ENCODE measurements at places on chromosomes 2 and 18.

DNA sequence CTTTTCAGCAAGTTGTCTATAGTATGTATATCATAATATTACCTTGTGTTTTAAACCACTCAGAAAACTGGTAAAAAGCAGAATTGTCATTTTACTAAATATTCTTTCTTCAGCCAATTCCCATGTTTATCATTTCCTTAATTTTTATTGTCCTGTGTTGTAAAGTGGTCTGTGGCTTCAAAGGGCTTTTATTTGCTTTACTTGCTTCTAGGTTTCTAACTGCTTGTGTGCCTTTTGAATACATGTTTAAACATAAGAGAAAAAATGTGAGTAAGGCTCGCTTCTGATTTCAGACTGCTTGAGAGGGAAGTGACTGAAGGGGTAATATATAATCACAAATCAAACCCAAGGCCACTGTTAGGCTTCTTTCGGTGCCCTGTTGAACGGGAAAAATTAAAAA is 407.5 kb upstream of the NRP2 start:
- DNase-seq = no peak

GRCh38 chr2:226256709-226257376 is 542.8 kb downstream of the IRS1 start:
- no peak for DNase-seq

GRCh38 chr2:152606081-152606480 is 111.2 kb downstream of the PRPF40A start:
- DNase-seq = no peak

- no peak for DNase-seq
Observed at GRCh38 chr18:76443519-76444445, 51.3 kb downstream of the ZNF516 start.

GRCh38 chr2:149899390-149899789 is 311.8 kb upstream of the MMADHC start:
- no peak for DNase-seq

DNA sequence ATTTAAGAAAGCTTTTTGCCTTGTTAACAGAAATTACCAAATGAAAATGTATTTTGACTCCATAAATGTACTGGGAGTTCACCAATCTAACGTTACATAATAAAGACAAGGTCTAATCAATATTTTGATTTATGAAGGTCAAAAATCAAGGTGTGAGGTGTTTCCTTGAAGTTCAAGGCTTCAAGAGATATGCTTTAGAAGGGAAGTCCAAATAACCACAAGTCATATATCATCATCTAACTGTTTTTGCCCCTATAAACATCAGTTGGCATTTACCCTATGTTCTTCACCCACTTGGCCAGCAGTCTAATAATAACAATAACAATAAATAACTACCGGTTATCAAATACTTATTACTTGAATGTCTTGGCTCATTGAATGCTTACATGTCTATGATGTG is 196.1 kb upstream of the ID2 start:
- DNase-seq = no peak

DNA sequence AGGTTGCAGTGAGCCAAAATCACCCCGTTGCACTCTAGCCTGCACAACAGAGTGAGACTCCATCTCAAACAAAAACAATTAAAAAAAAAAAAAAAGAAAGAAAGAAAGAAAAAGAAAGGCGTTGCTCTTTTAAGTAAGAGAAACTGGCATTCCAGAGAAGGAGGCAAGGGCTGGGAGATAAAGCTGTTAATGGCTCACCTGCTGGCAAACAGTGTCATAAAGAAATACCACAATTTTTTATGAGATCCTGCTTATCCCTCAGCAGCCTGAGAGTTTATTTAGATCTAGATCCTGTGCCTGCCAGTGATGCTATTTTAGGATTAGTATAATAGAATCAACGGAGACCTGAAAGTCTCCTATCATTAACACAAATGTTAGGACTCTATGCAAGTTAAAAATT is 16.3 kb downstream of the SLC19A3 start:
- no peak for DNase-seq

DNA sequence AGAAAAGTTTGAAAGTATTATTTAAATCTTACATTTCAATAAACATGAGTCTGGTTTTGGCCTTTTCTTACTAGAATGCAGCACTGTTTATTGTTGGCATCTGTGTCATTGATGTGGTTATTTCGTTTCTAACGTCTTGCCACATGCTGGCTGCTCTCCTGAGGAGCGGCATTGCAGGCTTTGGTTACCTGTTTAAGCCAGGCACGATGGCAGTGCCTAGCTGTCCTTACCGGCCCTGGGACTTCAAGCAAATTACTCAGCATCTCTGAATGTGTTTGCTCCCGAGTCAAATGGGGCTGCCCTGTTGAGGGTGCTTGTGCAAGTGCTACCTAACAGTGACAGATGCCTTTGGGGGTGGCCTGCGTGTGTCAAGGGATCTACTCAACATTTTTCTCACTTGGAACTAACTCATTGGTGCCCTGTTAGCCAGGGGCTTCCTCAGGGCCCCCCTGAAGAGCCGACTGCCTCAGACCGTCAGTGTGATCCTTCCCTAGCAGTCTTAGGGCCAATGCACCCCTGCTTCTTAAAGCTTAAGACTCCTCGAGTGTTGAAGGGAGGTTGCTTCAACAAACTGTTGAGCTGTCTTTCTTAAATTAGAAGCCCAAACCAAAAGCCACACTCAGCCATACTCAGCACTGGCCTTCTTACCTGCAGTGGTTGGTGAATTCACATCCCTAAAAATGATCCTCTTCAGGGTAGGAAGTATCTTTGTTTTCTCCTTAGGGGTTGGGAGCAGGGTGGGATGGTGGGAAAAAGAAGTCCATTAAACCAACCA is 151.5 kb downstream of the NCK2 start:
- no peak for DNase-seq

DNA sequence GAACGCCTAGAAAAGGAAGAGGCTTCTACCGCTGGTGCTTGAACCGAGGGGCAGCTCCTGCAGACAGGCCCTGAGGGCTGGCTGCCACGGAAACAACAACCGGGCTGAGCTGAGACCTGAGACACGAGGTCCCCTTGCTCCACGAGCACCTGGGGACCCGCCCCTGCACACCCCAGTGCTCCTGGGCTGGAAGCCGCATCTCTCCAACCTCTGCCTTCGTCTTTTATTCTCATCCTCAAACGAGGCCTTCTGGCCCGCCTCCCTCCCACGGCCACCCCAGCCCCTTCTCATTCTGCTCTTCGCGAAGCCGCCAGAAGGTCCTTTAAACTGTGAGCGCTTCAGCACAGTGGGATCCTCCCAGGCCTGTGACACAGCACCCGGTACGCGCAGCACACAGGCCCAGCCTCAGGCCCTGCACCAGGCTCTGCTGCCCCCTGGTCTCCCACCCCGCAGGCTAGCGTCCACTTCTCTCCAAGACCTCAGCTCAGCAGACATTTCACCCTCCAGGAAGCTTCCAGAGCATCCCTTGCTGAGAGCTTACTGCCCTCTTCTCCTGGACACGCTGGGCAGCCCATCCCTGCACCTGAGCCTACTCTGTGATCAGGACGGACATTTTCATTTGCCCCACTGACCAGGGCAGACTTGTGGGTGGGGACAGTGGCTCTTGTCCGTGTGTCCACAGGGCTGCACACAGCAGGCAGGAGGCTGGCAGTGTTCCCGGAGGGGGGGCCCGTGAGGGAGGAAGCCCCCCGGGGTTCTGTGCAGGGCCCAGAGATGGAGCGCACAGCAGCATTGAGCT is 149.7 kb downstream of the PXDN start:
- no peak for DNase-seq

DNA sequence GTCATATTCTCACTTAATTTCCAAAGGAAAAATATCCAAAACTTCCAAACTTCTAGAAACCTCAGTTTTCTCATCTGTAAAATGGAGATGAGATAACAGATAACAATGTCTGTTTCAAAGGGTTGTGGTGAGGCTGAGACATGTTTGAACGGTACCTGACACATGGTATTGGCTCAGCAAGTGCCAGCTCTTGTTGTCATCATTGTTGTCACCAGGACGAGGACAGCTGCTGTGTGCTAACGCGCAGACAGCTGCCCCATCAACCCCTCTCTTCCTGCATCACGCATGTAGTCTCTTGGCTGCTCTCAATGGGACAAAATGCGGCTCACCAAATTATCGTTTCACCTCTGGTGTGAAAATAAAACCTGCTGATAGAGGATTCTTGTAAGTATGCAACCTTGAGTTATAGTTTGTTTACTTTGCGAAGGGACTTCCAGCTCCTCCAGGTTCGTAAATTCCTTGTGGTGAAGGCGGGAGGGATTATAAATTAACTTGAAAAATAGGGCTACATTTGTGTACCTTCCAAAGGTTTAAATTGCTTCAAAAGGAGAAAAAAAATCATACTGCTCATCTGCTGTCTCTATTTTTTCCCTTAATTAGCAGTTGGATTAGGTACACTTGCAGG is 605.4 kb downstream of the BCL11A start:
- no peak for DNase-seq

DNA sequence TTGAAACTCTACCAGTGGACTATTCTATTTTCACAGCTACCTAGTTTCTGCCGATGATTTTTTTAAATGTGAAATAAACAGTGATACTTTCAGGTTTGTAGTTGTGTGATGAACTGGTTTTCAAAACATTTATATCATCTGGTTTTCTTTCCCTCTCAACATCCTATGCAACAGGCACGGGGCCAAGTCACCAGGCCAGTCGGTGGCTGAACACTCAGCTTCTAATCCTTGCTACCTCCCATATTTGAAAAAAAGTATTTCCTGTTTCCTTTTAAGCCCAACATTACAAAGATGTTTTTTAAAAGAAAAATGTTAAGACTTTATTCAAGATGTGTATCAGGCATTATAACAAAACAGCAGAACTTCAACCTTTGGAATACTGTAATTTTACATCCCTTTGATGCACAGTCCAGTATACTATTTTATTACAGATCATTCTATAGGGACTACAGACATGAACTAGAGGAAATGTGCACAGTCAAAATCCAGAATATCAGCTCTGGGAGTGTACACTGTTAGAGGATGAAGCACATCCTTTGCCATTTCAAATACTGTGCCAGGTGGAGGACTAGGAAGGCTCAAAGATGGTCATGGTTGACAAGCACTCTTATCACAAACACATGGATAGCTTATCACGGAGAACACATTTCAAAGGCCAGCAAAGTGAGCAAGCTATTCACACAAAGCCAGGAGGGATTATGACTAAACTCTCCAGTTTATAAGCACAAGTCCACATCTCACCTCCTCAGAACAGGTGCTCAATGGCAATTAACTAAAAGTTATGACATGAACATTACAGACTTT is 14.6 kb downstream of the MRPL35 start:
- no peak for DNase-seq

DNA sequence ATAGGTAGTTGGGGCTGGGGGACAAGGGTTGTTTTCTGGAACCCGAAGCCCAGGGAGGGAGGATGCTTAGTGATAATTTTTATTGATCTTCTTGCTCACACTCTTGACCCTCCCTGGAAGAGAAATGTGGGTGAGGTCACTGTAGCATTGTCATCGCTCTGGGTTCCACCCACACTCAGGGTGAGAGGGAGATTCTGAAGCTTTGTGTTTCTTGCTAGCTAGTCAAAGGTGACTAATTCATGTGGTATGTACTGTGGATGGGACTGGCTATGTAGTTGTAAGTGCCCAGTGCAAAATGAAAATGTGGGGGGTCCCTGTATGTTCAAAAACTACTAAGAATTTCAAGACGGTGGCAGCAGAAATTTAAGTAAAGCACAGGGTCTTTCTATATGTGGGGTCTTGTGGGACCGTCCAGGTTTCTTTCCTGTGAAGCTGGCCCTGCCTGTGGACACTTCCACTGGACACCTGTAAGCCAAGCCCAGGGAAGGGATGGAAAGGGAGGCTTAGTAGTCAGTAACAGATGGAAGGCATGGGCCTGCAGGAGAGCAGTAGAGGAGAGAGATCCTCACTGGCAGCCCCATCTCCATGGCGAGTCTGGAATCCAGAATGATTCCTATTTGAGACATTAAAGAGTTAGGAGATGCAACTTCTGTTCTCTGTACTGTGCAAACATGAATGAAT is 35.0 kb downstream of the TSN start:
- no peak for DNase-seq

GRCh38 chr2:16198166-16198912 is 258.0 kb downstream of the MYCN start:
- DNase-seq = no peak

- no peak for DNase-seq
Observed at GRCh38 chr2:116952254-116952653, 862.2 kb upstream of the DDX18 start.

- no peak for DNase-seq
Observed at GRCh38 chr2:1856475-1856874, 112.2 kb upstream of the PXDN start.

DNA sequence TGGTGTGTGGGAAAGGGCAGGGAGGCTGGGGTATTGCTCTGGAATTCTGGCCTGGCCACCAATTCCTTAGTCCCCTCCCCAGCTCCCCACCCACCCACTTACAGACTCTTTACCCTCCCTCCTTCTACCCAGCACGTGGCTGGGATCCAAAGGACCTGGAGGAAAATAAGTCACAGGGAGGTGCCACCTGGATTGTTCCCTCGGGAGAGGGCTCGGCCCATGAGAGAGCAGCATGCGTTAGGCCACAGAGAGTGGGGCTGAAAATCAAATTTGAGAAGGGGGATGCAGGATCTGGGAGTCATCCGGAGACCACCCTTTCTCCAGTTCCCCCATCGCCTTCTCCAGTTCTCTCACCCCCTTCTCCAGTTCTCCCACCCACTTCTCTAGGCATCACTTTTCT is 3.0 kb downstream of the ASPRV1 start:
- no peak for DNase-seq

GRCh38 chr18:34809451-34810072 is 99.5 kb downstream of the DTNA start:
- no peak for DNase-seq

DNA sequence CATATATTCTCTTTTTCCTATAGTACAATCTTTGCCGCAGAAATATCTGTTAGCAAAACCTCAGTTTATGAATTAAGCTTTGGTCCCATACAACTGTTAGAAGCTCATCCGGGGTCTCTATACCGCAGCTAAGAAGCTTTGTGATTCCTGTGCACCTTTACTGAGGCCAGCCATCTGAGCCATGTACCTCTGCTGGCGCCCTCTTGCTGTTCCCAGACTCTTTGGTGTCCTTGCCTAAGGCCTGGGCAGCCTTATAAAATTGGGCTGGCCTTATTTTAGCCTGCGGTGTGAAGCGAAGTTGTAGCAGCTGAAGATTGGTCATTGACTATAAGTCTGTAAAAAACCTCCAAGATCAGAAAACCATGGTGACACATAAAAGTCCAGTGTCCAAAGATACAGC is 1135.1 kb upstream of the CHAC2 start:
- no peak for DNase-seq

GRCh38 chr2:182894174-182894573 is 27.7 kb upstream of the FRZB start:
- no peak for DNase-seq

GRCh38 chr2:217451666-217452065 is 551.1 kb downstream of the TNS1 start:
- no peak for DNase-seq

DNA sequence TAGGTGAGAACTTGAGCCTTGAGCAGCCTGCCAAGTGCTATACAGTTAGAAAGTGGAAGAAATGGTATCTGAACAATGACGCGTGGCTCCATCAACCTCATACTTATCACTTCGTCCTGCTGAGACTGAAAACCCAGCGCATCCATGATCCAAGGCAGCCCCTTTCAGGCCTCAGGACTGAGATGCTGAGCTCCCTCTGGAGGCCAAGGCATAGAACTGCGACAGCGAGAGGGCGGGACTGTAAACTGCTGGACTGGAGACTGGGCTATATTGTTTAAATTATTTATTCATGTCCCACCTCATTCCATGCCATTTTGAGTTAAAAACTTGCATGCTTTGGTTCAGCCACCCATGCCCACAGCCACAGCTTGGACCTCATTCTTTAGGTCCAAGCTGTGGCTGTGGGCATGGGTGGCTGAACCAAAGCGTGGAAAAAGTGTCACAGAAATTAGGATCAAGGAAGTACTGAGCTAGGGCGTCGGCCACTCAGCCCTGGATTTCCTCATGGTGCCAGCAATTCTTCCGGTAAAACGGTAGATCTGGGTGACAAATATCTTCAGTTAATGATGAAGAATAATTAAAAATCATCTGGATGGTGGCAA is 195.5 kb downstream of the L3MBTL4 start:
- DNase-seq = no peak

Measured in activated CD8-positive, alpha-beta memory T cell treated with anti-CD3 and anti-CD28 coated beads, Interleukin-2, amount 50 U/mL, for 4 hours (primary cell).